ENCODE measurements at places on chromosomes 2 and 18.

GRCh38 chr2:221724631-221725203 is 152.6 kb upstream of the EPHA4 start:
- DNase-seq: no peak

- DNase-seq: no peak
Measured at GRCh38 chr2:33634261-33634910, 35.3 kb upstream of the FAM98A start.

DNA sequence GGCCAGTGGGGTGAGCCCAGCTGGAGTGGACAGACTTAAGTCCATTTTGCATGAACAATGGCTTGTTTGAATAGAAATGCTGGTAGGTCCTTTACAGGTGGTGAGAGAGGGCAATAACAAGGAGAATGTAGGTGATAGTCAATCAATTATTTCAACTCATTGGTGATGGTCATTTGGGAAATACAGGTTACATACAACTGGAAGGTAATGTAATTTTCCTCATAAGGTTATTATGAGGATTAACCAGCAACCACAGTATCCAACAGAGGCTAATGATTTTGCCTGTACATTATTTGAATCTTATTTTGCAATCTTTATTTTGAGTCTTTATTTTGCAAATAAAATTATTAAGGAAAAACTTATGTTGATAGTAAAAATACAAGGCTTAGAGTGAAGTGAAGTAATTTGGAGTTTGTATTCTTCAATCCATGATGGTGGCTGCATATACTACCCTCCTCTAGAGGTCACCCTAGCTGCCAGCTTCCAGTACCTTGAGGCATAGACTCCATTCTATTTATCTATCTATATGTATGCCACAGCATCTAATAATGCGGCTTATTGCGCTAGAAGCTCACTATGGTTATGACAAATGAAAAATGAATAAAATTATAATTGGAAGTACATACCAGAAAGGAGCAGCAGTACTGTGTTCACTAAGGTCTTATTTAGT is 20.5 kb upstream of the HNMT start:
- no peak for DNase-seq

GRCh38 chr18:6118080-6118479 is 222.8 kb upstream of the TMEM200C start:
- DNase-seq: no peak

DNA sequence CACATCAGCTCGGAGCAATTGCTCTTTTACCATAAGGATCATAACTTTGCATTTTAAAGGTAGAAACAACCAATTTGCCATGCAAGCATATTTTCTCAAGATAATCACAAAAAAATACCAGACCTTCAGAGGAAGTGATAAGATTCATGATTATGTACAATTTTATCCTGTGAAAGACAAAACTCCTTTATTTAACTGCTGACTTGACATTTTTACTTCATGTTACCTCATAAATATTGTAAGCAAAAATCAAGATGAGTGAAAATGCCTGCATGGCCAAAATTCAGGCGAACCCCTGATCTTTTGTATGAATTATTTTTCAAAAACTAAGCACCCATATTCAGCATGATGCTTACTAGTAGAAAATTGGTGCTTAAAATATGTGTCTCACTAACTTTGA is 246.4 kb downstream of the CD226 start:
- no peak for DNase-seq

- no peak for DNase-seq
Measured at GRCh38 chr2:164287056-164287455, 334.2 kb downstream of the GRB14 start.

DNA sequence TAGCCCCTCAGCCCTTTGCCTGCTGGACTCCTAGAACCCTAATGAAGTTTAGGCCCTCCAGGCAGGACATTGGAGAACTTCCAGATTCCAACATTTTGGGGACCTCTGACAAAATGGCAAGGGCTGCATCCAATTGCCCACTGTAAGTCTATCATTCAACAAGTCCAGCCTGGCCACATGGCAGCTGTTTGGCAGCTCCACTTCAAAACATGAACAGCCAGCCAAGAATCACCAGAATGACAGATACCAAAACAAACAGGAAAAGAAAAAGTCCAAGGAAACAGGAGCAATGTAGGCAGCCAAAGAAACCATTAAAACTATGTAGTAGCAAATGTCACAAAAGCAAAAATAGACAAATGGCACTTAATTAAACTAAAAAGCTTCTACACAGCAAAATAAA is 25.5 kb downstream of the SLC4A5 start:
- no peak for DNase-seq

- DNase-seq: no peak
Measured at GRCh38 chr2:61722800-61723199, 131.1 kb downstream of the FAM161A start.

DNA sequence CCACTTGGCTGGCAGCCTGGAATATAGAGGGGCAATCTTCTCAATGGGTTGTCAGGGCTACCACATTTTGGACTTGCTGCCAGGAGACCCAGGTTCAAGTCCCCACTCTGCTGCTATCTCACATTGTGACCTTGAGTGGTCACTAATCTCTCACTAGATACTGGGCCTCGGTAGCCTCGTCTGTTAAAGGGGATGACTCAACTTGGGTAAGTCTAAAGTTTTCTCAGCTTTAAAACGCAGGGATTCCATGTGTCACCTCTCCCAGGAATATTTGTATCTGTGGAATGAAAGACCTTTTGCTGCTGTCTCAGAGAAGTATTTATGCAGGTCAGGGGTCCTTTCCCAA is 86.3 kb downstream of the SEMA4F start:
- DNase-seq: no peak

DNA sequence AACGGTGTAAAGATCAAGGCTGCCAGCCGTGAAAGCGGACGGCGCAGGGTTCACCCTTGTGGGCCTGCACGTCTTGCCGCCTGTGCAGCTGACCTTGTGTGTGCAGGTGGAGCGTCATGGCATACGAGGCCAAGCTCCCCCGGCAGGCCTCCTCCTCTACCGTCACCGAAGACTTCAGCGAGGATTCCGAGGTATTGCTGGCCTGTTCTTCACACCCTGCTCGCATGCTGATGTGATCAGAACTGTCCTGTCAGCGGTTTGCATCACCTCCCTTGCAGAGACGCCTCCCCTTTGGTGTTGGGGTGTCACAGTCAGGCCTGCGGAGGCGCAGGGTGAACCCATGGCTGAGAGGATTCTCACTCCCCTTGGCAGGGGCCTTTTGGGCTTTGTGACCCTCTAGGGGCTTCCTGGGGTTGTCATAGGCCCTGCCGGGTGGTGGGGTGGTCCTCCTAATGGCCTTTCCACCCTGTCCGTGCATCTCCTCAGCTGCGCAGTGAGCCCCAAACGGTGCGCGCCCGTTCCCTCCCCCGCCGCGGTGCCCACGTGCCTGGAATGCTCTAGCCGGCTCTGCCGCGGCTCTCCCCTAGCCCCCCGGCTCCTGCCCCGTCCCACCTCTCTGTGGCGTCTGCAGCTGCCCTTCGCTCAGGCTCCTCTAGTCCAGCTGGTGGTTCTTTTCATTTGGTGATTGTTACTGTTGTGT is 92.5 kb downstream of the DGKD start:
- no peak for DNase-seq

DNA sequence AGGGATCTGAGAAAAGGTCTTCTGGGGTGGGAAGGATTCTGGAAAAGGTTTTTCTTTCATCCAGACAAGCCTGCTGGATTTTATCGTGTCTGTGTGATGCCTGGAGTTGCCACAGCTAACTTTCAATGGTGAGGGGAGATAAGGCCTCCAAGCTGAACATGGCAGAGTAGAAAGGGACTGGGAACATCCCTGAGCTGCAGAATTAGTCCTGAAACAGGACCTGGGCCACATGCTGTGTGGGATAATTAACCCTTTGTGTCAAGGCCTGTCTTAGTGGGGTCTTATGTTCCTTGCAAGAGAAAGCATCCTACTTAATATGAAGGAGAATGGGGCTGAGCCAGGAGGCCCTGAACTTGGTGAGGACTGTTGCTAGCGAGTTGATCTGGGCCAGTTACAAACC is 66.4 kb downstream of the VSNL1 start:
- DNase-seq: no peak

- peak; percentile 46 for DNase-seq
Measured at GRCh38 chr2:202871300-202872141, at the start of gene ICA1L. TSS of gene ICA1L (minus strand) at chr2:202871766. CDS start at chr2:202829009, 42,757 bp downstream.

DNA sequence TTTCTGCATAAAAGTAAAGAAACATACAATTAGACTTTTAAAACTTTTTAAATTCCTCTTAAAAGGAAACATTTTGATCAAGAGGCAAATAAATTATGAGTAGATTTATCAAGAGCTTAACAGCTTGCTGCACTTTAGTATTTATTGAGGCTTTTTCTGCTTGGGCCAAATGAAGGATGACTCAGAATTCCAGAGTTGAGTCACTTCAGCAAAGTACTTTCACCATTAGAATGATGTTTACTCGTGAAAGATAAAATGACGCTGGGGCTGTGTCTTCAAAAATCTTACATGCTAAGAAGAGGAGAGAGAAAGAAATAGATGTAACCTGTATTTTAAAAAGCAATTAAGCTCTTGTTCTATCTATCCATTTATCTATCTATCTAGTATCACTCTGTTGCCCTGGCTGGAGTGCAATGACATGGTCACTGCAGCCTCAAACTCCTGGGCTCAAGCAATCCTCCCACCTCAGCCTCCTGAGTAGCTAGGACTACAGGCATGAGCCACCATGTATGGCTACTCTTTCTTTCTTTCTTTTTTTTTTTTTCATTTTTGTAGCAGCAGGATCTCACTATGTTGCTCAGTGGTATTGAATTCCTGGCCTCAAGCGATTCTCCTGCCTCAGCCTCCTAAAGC is 75.3 kb upstream of the RIOK3 start:
- DNase-seq: no peak

GRCh38 chr2:3432067-3432466 is 52.6 kb downstream of the TRAPPC12 start:
- DNase-seq: no peak

DNA sequence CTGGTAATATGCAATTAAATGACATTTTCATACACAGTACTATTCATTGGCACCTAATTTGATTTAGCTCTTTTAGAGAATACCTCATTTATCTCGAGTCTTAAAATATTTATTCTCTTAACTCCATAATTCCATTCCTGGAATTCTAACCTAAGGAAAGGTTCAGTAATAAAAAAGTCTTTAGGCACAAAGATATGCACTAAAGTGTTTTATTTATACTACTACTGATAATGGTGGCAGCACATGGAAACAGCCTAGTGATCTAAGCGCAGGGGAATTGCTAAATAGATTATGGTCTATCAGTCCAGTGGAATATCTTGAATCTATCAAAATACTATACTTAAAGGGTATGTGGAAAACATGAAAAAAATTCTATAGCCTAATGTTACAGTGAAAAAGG is 142.5 kb upstream of the LTBP1 start:
- no peak for DNase-seq

DNA sequence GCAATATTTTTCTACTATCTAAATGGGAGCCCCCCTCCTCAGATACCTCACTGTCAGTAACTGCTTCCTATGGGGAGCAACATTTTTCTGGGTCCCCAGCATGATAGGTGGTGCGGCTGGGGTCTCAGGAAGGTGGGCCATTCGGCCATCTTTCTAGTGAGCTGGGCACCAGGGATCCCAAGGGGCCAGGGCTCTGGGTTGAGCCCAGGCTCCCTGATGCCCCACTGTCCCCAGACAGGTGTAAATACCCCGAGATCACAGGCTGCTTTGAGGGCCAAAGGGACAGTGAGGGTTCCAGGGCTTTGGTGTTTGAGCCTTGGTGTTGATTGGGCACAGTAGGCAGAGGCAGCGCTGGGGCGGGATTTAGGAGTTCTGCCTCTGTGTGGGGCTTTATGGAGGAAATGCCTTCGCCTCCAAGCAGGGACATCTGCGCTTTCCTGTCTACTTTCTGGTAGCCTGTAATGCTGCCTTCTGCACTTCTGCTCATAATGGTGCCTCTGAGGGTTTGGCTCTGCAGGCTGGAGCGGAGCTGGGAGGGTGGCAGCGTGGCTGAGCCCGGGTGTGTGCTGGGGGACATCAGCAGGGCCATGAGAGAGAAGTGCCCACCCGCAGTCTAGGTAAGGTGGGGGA is 5.3 kb downstream of the ITM2C start:
- DNase-seq: no peak

GRCh38 chr2:12199491-12200211 is 453.2 kb downstream of the LPIN1 start:
- DNase-seq: no peak

DNA sequence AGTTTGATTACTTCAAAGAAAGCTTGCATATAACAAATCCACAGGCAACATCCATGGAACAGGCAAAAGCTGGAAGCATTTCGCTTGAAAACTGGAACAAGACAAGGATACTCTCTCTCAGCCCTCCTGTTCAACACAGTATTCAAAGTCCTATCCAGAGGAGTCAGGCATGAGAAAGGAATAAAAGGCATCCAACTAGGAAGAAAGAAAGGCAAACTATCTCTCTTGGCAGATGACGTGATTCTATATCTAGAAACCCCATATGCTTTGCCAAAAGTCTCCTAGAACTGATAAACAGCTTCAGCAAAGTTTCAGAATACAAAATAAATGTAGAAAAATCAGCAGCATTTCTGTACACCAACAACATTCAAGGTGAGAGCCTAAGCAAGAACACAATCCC is 34.1 kb upstream of the MC4R start:
- DNase-seq: no peak

DNA sequence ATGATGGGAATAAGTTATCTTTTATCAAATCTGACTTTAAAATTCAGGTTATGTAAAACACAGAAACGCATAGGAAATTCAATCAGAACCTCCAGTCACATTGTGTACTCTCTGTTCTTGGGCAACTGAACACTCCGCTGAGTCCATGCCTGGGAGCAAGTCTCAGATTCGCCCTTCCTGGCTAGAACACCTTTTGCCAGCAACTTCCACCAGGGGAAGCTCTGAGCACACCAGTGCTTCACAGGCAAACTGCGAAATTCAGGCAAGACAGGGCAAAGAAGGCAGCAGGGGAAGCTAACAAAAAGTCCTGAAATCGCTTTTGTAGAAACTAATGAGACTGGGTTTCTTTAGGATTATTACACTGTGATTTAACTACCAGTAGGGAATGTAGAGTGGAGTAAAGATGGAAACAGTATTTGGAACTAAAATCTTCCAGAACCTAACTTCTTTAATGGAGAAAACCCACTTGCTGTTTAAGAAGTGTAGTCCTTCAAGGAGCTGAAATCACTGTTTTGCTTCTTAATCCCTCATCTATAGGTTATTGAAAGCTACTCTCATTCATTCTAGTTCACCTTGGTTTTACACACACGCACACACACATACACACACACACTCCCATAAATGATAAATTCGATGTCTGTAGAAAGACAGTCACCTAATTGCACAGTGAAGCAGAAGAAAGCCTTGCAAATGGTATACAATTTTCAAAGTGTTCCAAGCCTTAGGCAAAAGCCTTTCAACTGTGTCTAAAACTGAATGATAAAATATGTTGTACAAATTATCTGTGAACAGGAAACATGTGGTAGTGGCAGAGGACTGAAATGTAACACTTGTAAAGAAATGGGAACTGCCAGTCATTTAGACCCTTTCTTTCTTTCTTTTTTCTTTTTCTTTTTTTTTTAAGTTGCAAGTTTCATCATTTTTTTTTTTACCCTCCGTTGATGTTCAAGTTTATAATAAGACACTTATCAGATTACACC is 214.5 kb downstream of the TMEM182 start:
- peak; percentile 67 for DNase-seq

- DNase-seq: no peak
Measured at GRCh38 chr2:183113630-183114029, 10.6 kb upstream of the NUP35 start.

- DNase-seq: no peak
Measured at GRCh38 chr18:55543130-55543704, 44.8 kb downstream of the TCF4 start.

- no peak for DNase-seq
Measured at GRCh38 chr18:61286867-61287266, 46.4 kb upstream of the CDH20 start.

- no peak for DNase-seq
Measured at GRCh38 chr2:138421315-138421970, 80.1 kb upstream of the SPOPL start.
